ENCODE measurements at places on chromosomes 5 and 9.

DNA sequence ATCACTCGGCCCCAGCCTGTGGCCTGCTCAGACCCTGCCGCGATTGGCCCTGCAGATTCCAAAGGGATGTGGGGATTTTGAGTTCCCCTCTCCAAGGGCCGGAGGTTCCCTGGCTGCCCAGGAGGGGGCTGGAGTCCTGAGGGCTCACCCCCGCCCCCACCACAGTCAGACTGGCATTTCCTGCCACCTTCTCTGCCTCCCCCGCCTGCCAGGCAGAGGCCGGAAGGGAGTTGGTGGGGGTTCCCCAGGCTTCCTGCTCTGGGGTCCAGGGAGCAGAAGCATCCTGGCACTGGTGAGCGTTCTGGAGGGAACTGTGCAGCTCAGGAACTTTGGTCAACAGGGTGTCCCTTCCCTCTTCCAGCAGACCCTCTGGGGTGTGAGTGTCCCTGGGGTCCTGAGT is 70.6 kb downstream of the RXRA start:
- peak; percentile 52 for DNase-seq

GRCh38 chr5:125452991-125453390 is 706.6 kb upstream of the ZNF608 start:
- no peak for DNase-seq

GRCh38 chr5:123671711-123672456 is 159.9 kb downstream of the CSNK1G3 start:
- no peak for DNase-seq

DNA sequence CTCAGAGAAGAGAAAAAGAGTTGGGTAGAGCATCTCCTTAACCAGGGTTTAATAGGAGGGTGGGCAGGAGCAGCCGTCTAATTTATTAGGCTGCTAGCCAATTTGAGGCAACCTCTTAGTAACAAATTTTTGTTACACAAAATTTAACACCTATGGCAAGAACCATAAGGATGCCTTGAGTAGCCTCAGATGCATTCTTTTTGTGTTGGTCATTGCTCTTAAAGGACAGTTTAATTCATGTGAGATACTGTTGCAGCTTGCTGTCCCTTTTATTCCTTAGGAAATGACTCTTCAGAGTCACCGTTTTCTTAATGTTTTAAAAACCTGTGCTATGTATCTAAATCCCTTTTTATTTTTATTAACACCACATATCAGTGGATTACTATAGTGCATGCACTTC is 255.1 kb downstream of the MAST4 start:
- DNase-seq = no peak

- DNase-seq = no peak
Observed at GRCh38 chr5:30809933-30810332, 383.6 kb upstream of the CDH6 start.

Measured in activated CD8-positive, alpha-beta memory T cell treated with anti-CD3 and anti-CD28 coated beads, Interleukin-2, amount 50 U/mL, for 4 hours (primary cell).